ENCODE measurements at places on chromosomes 6 and 20. TPM values are rescaled to one million over a fixed set of nuclear protein-coding genes. Genes with fewer than 3 reads are reported as not detected.

Gene PFDN4
- 52.0 TPM for total RNA-seq

Gene SNAP91
- not detected for total RNA-seq

Gene AIF1
- 43.9 TPM for total RNA-seq

Gene DLL1
- total RNA-seq, result 2.6 TPM

Gene SLC26A8
- total RNA-seq, result 0.25 TPM

- no peak for DNase-seq
Measured at GRCh38 chr6:32886681-32887383, 32.8 kb downstream of the PSMB9 start.

DNA sequence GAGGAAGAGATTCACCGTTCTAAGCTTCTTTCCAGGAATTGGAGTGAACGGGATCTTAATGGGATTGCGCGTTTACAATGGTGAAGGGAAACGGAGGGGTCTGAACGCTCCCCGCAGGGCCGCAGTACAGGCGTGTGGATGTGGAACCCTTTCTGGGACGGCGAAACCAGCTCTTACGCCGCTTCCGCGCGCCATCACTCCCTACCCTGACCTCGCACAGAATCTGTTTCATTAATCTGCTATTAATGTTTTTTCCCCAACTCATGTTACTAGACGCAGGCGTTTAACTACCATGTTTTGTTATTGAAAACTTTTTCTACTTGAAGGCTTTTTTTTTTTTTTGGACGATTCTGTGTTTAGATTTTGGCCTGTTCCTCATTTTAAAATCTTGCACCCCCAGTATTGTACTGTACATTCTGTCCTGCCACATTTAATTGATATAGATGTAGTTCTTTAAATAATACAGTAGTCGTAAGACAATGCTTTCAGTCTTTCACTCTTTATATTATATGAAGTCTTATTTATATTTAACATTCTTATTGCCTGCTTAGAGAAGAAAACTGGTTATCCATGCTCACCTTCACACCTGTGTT, 696 bp upstream of the SUPT3H start:
- no peak for DNase-seq

- no peak for DNase-seq
Measured at GRCh38 chr6:7960848-7961247, 50.3 kb upstream of the TXNDC5 start.

- no peak for DNase-seq
Measured at GRCh38 chr20:11468880-11469279, 448.8 kb upstream of the BTBD3 start.

DNA sequence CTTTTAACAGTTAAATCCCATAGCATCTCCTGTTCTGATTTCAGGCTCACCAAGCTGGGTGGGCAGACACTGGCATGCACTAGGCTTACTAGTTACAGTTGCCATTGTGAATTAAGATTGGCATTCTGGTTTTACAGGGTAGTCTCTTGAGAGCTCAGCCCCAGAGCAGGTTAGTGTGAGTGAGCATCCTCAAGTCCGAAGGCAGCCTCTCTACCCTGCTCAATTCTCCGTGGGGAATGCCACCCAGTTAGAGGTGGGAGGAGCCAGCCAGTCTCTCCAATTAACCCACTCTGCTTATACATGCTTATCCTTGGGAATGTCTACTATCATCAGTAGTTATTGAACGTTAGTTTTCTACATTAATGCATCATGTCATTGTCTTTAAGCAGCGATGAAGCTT, 8.9 kb upstream of the OGFRL1 start:
- DNase-seq, result no peak

GRCh38 chr6:15941168-15941567, 187.7 kb upstream of the MYLIP start:
- DNase-seq, result no peak

GRCh38 chr20:56590888-56591287, 38.2 kb upstream of the TFAP2C start:
- DNase-seq, result no peak

DNA sequence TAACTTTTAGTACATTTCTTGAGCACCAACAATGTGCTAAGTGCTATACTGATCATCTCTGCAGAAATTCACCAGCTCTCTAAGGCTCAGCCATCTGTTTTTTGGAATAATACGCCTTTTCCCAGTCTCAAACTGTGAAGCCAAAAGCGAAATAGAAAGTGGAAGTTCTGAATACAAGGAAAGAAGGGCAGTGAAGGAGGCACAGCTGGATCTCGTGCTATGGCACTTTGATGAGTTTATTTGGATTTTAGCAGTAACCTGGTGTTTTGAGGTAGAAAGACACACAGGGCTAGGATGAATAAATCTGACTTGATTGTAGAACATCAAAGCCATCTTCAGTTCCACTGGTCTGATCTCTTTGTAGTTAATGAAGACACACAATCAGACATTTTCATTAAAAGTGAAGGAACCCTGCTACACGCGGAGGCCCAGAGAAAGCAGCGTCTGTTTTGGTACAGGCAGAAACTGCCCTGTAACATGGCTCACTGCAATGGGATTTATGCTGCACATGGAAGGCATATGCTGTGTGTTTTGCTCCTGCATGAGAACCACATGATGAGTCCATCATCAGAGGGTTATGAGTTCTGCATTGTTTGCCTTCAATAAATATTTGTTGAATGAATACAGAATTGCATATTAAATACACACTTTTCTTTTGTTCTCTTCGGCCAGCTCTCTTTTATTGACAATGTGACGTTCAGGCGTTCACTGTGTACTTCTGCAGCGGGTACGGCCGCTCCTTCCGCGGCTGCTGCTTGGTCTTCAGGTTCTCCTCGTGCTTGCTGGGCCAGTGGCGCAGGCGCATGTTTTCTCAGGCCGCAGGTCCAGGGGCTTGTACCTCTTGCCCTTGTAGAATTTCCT, 100.9 kb downstream of the PREP start:
- no peak for DNase-seq

DNA sequence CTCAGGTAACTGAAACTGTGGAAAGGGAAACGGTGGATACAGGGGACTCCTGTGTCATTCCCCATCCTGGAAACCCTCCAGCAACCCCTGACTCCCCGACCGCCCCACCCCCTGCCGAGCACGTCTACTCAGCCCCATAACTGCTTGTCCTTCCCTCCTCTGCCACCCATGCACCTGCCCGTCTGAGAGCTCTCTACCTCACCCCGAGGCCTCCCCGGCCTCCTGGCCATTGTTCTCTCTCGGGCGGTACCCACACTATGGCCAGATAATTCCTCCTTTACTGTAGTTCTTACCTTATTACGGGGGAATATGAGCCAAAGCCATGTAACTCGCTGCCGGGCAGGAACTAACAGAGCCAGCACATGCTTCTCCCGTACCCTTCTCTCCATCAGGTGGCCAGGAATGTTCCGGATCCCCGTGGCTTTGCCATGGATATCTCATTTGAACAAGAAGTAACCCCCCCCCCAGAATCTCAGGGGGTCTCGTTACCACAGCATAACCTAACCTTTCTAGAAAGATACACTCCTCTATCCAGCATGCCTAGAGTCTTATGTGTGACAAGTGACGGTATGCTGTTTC, 4.8 kb upstream of the IRF4 start:
- no peak for DNase-seq

DNA sequence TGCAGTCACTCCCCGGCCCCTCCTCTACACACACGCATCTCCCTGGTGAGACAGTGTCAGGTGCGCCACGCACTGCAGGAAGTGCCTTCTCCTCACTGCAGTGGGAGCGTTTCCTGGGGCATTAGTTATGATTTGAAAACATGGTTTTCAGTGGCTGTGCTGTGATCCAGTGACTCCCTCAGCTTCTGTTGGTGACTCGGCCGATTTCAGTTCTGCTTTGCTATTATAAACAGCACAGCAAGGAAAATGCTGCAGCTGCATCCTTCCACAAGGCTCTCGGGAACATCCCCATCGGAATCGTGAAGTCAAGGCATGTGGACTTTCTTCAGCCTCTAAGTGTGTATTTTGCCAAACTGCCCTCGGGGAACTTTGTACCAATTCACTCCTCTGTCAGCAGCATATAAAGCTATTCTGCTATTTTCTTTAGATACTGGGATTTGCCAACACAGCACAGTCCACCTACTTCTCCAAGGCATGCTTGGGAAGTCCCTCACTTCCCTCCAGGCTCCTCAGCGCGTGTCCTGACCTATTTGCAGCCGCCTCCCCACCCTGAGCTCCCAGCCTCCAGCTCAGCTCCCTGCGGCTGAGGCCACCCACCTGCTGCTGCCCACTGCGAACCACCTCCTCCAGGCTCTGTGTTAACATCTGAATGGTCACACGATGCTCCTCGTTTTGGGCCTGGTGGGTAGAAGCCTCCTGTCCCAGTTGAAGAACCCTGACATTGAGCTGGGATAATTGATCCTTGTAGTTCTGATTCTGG, 54.5 kb downstream of the GINS1 start:
- no peak for DNase-seq

GRCh38 chr20:36402708-36403107, 96.6 kb downstream of the DLGAP4 start:
- no peak for DNase-seq
